ENCODE measurements at places on chromosomes 11 and 22.

DNA sequence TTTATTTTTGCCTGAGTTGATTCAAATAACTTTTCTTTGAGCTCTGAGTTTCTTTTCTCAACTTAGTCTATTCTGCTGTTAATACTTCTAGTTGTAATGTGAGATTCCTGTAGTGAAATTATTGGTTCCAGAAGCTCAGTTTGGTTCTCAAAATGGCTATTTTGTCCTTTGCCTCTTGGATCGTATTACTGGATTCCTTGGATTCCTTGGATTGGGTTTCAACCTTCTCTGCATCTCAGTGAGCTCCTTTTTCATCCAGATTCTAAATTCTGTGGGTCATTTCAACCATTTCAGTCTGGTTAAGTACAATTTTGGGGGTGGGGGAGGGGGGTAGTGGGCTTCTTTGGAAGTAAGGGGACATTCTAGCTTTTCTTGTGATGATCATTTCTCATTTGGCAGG is 341.1 kb upstream of the CNTN5 start:
- DNase-seq = no peak

GRCh38 chr11:131549099-131549498 is 178.7 kb downstream of the NTM start:
- DNase-seq = no peak

DNA sequence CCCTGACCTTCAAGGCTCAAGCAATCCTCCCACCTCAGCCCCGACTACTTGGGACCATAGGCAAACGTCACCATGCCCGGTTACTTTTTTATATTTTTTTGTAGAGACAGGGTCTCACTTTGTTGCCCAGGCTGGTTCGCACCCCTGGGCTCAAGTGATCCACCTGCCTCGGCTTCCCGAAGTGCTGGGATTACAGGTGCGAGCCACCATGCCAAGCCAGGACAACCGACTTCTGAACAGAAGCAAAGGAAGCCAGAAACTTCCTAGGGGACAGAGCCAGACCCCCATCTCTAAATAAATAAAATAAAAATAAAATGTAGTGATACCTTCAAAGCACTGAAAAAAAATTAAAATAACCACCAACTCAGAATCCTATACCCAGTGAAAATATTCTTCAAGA is 26.4 kb downstream of the C11orf58 start:
- DNase-seq = no peak

- DNase-seq = no peak
These were observed 14.2 kb upstream of the TECTA start for GRCh38 chr11:121086866-121087265.

DNA sequence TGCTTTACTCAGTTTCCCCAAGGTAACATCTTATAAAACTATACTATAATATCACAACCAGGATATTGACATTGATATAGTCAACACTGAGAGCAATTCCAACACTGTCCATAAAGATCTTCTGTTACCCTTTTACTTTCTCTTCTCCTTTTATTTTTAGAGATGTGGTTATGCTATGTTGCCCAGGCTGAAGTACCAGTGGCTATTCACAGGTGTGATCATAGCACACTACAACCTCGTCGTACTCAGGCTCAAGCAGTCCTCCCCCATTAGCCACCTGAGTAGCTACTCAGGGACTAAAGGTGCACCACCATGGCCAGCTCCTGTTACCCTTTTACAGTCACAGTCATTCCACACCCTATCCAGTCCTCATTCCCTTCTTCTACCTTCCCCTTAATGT is 119.7 kb downstream of the CWF19L2 start:
- no peak for DNase-seq

DNA sequence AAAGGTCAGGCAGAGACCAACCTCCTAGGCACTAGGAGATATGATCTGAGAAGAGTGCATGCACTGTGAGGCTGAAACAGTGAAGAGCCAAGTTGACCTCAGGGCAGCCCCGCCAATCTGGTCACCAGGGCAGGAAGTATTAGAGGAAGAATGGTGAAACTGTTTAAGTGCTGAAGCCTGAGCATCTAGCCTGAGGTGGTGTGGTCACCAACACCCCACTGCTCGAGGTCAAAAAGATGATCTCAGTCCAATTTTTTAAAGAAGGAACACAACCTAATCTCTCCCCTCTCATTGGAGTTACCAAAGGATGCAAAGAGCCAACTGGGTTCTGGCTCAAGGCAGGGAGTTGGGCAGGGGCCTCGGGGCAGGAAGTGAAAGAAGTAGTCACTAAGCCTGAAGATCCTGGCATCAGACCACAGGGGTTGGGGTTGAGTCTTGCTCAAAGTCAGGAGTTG is 4.0 kb downstream of the APBB1 start:
- DNase-seq = no peak

GRCh38 chr11:126951465-126951864 is 49.1 kb downstream of the KIRREL3 start:
- DNase-seq = no peak

- DNase-seq = no peak
These were observed 361.3 kb upstream of the MTNR1B start for GRCh38 chr11:92607969-92608722.

DNA sequence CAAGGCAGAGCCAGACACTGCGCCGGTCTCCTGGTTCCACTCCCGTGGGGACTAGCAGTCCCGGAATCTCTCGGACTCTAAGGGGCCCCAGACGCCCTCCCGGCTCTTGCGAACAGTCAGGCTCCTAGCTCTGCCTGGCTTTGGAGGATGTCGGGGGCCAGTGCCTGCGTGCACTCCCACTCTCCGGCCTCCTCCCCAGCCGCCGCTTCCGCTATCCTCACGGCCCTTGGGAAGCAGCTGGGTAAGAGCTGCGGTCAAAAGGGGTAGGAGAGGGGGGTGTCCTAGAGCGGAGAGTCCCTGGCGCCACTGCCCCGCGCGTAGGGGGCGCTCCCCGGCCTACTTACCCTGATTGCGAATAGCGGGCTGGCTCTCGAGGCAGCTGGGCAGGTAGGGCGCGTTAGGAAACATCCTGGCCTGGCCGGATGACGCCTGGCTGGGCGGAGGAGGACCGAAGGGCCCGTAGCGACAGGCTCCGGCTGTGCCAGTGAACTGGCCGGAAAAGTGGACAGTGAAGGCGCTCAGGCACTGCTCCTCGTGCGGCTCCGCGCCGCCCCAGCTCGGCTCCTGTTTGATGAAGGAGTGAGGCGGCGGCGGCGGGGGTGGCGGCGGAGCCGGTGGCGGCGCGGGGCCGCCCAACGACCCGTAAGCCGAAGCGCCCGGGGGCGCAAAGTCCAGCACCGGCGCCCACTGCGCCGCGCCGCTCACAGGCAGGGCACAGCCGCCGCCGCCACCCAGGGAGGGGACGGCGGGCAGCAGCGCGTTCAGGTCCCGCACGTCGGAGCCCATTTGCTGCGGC is 785 bp downstream of the WT1 start:
- no peak for DNase-seq

- DNase-seq = no peak
These were observed 350.7 kb downstream of the LARGE1 start for GRCh38 chr22:33569559-33569958.

- no peak for DNase-seq
These were observed 57.8 kb upstream of the ALDH3B2 start for GRCh38 chr11:67732045-67732787.

GRCh38 chr11:12800871-12801270 is 126.7 kb downstream of the TEAD1 start:
- DNase-seq = no peak

DNA sequence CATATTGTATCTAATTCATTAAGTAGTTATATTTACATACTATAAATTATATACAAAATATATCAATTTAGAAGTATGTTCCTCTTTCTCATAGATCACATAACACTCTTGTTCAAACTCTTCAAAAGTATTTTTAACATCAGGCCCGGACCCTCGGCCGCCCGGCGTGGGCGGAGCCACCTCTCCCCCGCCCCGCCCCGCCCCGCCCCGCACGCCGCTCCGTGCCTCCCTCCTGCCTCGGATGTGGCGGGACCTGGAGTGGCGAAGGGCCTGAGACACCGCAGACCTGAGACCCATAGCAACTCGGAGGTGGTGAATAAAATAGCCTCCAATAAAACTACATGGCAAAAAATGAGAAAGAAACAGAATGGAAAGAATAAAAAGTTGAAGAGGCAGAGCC is 105.9 kb upstream of the BDNF start:
- no peak for DNase-seq

DNA sequence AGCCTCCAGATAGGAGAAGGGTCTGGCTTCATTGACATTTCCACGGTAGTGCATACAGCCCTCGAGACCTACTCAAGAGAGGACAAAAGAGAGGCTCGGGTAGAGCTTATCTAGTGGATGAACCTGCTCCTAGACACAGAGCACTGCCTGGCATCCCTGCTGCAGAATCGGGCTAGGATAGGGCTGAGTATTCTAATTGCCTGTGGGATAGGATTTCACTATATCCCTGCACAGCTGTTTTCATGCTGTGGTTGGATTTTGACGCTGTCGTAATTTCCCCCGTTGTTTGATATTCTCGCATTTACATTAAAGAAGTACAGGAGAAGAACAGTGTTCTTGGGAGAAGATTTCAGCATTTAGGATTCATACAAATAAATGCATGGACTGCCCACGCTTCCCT is 107.8 kb downstream of the KIRREL3 start:
- DNase-seq = no peak

DNA sequence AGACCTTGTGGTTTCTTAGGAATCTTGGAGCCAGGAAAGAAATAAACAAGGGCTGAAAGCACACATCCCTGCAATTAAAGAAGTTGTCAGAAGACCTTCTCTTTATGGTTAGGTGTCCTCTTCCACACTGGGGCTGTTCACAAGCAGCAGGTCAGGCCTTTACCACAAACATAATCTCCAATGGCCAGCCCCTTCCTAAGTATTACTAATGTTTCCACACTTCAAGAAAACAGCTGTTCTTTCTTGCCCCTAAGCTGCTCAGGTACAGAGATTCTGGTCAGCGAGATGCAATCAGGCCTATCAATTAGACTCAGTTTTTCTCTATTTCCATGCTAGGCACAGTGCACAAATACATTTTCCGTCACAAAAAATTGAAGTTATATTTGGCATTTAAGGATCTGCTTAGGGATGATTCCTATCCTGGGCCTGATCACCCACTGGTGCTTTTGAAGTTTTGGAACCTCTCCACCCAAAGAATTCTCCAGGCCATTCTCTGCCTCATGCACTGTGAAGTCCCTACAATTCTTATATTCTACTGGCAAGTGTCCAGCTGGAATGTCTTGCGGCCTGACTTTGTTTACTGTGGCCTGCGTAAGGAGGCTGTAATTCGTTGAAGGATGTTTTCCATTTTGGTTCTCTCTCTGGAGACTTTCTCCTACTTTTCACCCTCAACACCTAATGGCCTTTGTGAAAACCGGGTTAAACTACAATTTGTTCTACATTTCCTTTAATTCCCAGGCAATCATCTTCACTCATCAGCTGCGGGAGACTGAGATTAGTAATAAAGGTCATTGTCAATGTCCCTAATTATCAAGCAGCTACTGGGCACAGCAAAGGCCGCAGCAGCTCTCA is 5.1 kb downstream of the PRAME start:
- no peak for DNase-seq

- DNase-seq = no peak
These were observed 9.9 kb downstream of the TESMIN start for GRCh38 chr11:68741463-68741862.

- no peak for DNase-seq
These were observed 12.3 kb downstream of the SIRT3 start for GRCh38 chr11:223884-224283.

DNA sequence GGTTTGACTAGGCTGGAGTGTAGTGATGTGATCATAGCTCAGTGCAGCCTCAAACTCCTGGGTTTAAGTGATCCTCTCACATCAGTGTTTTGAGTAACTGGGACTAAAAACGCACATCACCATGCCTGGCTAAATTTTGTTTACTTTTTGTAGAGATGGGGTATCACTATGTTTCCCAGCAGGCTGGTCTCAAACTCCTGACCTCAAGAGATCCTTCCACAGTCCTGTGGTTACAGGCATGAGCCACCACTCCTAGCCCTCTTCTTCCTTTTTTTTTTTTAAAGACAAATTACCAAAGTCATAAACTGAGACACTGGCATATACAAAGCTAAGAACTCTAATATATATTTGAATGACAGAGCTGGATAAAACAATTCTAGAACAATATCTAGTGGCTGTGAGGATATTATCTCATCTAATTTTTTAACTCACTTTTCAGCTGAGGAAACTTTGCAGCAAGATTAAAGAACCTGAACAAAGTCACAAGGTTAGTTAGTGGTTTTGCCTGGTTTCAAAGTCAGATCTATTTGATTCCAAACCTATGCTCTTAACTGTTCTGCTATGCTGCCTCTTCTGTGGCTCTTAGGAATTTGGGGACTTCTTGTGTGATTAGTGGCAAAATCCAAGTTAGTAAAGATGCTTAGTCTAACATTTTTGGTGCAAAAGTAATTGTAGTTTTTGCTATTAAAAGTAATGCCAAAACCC is 95.3 kb upstream of the RAG2 start:
- DNase-seq = no peak

Measured in frontal cortex (tissue), 4 donors.